CD4-positive, alpha-beta T cell (primary cell): ENCODE measurements at places on chromosomes 6 and 20.
A peak's percentile ranks its signal among the peaks of the same experiment; 100 is the strongest.

- DNase-seq: no peak
Observed at GRCh38 chr6:163148451-163149278, 265.9 kb upstream of the QKI start.

DNA sequence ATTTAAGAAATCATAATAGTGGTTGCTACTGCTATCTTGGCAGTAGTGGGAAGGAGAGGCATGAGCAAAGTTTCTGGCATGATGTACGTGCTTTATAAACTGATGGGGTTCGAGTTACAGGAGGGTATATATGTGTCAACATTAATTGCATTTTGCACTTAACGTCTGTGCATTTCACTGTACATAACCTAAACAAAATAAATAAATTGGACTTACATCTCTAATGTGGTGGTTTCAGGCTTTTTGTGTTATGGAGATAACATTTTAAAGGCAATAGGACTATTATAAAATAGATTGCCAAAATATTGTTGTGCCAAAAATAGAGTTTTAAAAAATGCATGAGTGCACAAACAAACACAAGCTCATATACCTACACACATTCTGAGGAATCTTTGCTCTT lies 1001.1 kb upstream of the GJE1 start:
- no peak for DNase-seq

- DNase-seq: peak; percentile 30
Observed at GRCh38 chr20:51326201-51326819, 216.2 kb downstream of the NFATC2 start.

DNA sequence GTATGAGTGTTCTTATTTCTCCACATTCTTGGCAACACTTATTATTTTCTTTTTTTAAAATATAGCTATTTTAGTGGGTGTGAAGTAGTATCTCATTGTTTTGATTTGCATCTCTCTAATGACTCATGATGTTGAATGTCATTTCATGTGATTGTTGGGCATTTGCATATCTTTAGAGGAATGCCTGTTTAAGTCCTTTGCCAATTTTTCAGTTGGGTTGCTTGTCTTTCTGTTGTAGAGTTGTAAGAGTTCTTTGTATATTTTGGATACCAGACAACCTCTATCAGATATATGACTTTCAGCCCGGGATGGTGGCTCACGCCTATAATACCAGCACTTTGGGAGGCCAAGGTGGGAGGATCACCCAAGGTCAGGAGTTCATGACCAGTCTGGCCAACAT lies 5.1 kb upstream of the POPDC3 start:
- no peak for DNase-seq

- DNase-seq: no peak
Observed at GRCh38 chr6:25156123-25156522, 123.1 kb upstream of the CARMIL1 start.

- DNase-seq: peak; percentile 76
Observed at GRCh38 chr6:42390228-42390934, 61.3 kb downstream of the TRERF1 start.

- no peak for DNase-seq
Observed at GRCh38 chr6:168524571-168525001, 83.6 kb downstream of the SMOC2 start.

DNA sequence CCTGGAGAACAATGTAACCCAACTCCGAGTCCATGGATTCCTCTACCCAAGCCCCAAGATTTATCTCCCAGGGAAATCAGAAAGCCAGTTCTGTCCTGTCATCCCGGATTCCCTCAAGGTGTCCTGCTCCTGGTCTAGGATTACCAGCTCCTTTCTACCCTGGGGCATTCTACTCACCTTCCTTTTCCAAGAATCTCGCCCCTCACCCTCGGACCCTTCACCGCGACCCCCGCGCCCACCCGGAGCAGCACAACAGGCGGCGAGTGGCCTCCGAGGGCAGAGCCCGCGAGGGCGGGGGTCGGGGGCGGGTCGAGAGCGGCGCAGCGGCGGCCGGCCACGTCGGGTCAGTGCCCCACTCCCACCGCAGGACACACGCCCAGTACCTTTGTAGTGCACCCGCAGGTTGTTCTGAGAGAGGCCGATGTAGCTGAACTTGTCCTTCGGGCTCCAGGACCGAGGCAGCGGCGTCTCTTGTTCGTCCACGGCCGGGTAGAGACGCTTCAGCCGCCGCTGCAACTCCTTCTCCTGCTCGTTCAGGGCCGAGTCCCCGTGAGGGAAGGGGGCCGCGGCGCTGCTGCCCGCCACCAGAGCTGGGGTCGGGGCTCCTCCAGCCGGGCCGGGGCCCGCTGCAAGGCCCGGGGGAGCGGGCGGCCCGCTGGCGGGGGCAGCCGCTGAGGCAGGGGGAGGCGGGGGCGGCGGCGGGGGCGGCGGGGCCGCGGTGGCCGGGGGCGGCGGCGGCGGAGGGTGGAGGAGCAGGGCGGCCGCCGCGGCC lies 897 bp downstream of the RANBP9 start:
- DNase-seq: peak; percentile 36

DNA sequence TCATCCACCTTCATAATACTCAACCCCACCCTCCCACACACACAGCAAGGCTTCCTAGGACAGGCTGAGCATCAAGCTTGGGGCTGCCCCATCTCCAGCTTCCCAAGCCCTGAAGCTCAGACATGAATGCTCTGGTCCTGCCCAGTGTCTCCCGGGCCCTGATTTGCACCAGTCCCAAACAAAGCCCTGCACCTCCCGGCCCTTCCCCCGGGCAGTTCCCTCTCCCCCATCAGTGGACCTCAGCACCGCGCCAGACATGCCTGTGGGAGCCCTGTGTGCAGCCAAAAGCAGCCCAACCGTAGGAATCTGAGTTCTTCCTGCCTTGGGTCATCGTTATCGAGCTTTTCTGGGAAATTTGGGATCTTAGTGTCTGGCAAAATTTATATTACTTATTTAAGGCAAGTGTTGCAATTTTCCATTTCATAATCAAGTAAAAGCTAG lies 63.5 kb downstream of the THBS2 start:
- DNase-seq: no peak

GRCh38 chr20:35238170-35238569 lies 11.7 kb downstream of the MMP24 start:
- DNase-seq: no peak

DNA sequence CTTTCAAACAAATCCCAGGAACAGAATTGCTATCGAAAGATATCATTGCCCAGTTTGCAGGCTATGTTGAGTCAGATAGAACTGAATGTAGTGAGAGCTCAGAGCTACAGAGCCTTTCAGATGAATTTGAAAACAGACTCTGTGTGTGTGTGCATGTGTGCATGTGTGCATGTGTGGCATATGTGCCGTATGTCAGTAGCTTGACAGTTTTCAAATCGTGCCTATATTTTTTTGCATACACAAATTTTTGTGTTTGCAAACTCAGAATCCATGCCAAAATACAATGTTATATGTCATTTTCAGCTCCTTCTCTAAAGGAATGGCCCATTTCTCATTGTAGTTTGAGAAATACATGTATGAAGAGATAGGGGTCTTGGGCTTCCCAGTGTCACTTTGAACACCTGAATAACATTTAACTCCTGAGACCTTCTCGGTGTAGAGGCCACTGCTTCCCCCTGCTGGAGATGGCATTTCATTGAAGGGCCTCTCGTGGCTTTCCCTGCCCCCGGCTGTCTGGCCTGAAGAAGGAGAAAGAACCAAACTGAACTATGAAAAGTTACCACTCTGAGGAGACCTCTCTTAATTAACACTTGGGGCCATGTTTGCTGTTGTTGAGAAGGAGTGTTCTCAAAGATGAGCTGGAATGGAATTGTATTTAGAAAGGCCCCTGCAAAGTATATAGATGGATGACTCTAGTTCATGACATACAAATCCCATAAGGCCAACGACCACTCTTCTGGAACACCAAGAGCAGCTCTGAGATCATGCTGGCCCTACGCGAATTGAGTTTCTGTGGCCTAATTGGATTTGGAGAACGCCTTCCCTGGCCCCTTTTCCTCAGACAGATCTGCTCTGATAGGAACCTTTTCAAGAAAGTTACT lies 58.7 kb downstream of the VAPB start:
- peak; percentile 33 for DNase-seq

- DNase-seq: no peak
Observed at GRCh38 chr20:61659246-61659993, 406.3 kb downstream of the TAF4 start.

DNA sequence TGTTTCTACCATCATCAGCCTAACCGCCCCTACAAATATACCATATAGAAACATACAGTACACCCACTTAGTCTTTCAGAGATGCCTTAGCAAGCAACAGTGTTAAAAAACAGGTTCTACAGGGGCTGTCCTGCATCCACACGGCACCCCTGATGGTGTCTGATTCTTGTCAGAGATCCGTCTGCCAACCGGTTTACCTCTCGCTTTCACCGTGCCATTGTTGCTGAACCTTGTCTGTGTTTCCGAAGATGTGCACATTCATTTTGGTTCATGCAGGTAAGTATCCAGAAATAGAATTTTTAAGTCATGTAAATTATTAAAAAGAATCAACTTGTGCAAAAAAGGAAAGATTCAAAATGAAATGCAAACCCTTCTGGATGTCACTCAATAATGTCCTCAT lies 52.9 kb downstream of the EPHA7 start:
- no peak for DNase-seq

DNA sequence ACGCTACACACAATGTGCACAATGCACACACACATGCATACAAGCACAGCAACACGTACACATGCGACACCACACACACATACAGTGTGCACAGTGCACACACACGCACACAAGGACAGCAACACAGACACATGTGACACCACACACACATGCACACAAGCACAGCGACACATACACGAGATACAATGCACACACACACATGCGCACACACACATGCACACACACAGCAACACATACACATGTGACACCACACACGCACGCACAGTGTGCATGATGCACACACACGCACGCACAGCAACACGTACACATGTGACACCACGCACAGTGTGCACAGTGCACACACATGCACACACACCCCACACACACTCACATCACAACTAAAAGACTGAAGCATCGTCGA lies 327.3 kb downstream of the THBS2 start:
- DNase-seq: no peak

GRCh38 chr6:10610289-10610688 lies 84.1 kb downstream of the C6orf52 start:
- DNase-seq: no peak

DNA sequence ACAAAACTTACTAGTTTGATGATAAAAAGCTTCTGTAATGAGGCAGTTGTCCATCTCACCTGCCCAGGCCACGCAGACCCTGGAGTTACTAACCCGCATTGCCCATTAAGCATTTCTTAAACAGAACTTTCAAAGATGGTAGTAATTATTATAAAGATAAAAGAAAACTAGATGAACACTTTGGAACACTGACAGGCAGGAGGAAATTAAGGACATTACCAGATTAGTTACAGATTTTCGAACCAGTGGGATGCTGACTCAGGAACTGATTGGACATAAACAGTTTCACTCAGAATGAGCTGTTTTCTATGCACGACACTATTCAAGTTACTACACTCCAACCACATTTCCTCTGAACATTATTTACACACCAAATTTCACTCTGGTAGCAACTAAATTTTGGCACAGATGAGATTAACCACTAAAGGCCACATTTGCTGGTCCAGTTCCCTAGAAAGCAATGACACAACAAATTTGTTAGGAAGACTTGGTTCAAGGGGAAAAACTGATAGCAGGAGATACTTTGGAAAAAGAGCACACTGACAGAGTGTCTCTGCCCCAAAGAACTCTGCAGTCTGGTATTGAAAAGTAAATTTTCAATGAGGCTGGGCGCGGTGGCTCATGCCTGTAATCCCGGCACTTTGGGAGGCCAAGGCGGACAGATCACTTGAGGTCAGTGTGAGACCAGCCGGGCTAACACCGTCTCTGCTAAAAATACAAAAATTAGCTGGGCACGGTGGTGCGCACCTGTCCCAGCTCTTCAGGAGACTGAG lies 3.0 kb downstream of the ROMO1 start:
- no peak for DNase-seq

DNA sequence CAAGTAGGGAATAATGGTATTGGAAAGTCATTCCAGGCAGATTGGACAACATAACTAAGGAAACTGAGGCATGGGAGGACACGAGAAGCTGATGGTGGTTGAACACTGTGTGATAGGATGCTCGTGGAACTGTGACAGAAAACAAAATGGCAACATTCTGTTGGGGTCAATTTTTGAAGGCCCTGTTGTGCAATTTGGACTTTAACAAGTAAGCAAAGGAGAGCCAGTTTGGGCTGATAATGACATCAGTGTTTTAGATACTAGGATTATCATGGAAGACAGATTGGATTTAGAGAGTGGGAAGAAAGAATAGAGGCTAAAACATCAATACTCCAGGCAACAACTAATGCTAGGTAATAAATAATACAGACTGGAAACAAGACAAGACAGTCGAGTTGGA lies 53.1 kb downstream of the PRKN start:
- no peak for DNase-seq

GRCh38 chr6:8679823-8680222 lies 244.5 kb upstream of the SLC35B3 start:
- DNase-seq: no peak

GRCh38 chr6:143187238-143187923 lies 126.7 kb downstream of the AIG1 start:
- no peak for DNase-seq

DNA sequence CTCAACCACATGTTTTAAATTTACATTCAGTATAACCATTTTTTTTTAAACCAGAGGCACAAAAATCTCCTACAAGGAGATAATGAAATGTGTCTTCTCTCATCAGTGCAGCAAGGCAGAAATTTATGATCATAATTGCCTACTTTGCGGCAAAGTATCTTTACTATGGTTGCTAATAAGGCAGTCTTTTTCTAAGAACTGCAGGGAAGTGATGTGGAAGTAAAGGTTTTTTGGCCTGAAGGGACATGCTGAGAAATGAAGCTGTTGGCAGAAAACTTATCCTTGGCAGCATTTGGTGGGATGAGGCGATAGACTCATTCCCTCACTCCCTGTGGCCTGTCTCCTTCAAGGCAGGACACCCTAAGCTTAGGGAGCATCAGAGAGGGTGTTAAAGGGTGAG lies 48.7 kb downstream of the SCGN start:
- no peak for DNase-seq

DNA sequence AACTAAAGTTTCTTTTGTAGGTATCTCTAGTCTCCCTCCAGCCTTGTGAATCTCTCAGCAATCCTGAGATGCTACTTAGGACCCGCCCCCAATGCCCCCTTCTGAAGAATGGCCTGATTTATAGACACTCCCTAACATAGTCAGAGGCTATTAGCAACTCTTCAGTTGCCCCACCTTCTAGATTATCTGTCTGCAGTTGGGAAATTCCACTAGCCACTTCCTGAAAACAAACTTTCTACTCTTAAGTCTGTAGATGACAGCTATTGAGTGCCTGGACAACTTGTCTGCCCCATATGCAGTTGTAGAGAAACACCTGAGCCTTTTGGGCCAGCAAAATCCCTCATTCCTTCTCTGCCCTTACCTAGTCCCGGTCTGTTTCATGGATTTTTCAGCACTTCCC lies 188.2 kb upstream of the PREP start:
- DNase-seq: no peak

DNA sequence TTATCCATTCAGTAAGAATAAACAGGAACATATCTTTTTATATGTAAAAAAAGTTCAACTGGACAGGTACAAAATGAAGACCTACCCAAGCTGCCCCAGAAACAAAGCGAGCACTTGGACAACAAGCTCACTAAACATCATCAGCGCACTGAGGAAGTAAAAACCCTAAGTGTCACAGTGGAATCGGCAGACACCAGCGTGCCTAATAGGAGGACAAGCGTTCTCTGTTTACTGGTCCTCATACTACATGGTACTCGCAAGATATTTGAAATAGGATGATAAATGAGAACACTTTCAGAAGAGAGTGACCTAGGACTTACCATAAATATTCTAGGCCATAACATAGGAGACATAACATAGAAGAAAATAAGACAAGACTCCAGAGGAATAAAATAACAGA lies 18.2 kb downstream of the MAP7 start:
- DNase-seq: no peak
